ENCODE measurements at places on chromosomes 16 and 17.

- DNase-seq, result no peak
These were observed 542 bp downstream of the SLC39A11 start for GRCh38 chr17:73091770-73092522.

DNA sequence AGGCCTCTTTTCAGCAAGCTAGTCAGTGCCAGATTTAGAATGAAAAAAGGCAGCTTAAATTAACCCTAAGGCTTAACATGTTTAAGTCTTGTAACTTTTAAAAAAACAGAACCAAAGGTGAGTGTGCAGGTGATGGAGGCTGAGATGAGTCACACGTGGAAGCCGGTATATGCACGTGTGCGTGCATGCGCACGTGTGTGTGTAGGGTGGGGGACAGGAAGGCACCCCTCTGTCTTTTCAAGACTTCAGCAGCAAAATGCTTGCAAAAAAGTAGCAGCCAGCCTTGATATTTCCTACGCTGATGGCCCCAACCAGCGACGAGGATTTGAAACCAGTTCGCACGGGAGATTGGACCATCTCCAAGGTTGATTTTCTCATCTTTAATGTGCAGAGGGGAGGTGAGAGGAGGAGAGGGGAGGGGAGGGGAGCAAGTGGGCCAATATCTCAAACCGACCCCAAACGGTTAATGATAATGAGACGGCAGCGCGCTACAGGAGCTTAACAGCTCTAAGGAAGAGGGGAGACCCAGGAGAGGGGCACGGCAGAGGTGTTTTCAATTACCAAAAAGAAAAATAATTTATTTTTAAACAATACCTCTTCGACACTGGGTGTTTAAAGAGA is 154.7 kb downstream of the ZNF423 start:
- DNase-seq, result no peak

GRCh38 chr17:46063241-46063640 is 64.2 kb downstream of the STH start:
- DNase-seq, result no peak

GRCh38 chr17:8175795-8176196 is 384 bp downstream of the TMEM107 start:
- no peak for DNase-seq

DNA sequence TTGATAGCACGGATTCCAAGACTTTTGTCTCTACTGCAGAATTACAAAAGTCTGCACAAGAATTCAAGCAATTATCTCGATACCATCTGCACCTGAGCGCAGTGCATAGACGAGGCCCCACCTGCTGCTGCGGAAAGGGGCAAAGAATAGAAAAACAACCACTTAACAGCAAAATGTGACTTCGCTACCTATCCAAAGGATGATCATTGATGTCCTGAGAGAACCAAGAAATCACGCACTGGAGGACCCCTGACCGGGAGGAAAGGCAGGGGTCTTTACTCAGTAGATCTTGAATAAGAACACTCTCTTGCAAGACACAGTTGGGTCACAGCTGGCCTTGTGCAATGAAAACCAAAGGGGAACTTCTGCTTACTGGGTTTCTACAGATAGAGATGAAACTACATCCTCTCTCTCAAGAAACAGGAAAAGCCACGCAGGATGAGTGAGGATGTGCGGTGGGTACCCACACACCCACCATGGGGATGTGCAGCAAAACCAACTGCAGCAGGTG is 147.4 kb upstream of the RPH3AL start:
- peak; percentile 52 for DNase-seq

GRCh38 chr17:79083191-79083971 is 8.8 kb downstream of the ENGASE start:
- no peak for DNase-seq

- no peak for DNase-seq
These were observed 6.9 kb downstream of the MLLT6 start for GRCh38 chr17:38711792-38712571.

- DNase-seq, result peak; percentile 91
These were observed at the start of gene ATF7IP2 for GRCh38 chr16:10385725-10386516. TSS of gene ATF7IP2 (plus strand) at chr16:10386061. CDS start at chr16:10430621, 44,560 bp downstream.

DNA sequence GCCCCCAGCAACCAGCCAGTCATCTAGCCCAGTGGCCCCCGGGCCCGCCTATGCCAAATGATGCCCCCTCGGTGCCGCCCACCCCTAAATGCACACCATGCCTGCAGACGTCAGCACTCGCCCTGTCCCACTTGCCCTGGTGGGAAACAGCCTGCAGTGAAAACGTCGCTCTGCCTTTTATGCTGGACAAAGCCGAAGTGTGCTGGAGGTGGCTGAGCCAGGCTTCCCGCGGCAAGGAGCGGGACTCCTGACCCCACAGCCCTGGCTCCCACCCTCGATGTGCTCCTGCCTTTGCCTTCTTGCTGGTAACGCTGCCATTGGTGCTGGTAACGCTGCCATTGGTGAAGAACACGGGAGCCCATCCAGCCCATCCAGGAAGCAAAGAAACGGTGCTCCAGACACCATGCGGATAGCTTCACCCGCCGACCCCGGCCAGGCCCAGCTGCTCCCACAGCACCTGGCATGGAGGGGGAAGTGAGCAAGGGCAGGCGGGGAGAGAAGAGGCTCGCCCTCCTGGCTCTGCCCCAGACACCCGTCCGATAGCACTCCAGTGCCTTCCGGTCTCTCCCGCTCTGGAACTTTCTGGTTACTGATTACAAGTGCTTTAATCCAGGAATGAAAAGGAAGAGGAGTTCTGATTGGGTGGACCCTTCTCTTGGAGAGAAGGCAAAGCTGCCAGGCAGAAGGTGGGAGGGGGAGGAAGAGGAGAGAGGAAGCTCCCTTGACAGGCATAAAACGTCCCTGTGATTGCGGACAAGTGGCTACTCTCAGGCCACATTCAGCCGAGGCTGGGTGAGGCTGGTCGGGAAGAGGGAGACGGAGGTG is 4.0 kb upstream of the BAIAP2 start:
- DNase-seq, result no peak

Data from natural killer cell (primary cell).